Activated CD4-positive, alpha-beta memory T cell treated with anti-CD3 and anti-CD28 coated beads for 36 hours (primary cell): ENCODE measurements at places on chromosomes 3 and 15. TPM values are rescaled to one million over a fixed set of nuclear protein-coding genes. Genes with fewer than 3 reads are reported as not detected.

DNA sequence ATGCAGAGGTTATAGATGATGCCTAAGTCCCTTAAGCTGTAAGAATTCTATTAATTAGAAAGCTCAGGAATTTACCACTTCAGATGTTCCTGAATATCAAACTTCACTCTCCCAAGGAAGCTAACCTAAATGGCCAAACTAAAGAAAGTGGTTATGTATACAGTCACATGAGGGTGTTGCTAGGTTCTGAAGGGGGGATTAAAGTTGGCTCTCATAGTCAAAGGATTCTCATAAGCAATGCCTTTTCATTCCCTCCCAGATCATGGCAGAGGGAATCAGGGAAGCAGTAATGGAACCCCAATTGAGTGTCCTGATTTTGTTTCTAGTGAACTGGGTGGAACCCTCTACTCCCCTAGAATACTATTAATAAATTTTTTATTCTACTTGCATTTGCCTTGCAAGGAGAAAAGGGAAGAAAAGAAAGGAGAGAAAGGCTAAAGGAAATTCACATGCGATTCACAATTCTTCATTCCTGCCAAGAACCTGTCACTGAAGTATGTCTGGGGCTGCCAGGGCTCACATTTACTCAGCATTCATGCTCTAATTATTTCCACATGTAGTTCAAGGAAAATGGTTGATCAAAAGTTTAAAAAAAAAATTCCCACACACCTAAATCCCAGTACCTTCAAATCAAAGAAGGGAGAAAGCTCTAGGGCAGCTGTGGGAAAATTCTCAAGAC is 25.1 kb downstream of the FSTL1 start:
- no peak for DNase-seq

DNA sequence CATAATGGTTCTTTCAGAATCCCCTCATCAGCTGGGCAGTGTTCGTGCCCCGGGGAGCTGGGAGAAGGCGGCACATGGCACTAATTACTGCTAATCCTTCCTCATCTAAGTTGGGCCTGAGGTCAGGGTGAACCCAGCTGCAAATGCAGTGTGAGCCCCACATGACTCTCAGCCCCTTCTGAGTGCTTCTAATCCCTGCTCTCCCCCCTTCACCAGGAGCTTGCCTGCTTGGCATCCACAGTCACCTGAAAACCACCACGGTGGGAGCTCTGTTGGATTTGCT is 455 bp upstream of the TRPM1 start:
- DNase-seq, result no peak

- DNase-seq, result no peak
Measured at GRCh38 chr3:156207802-156208685, 87.7 kb downstream of the KCNAB1 start.

Gene KLHL40
- total RNA-seq, result not detected

- no peak for DNase-seq
Measured at GRCh38 chr3:9208605-9209152, 40.8 kb downstream of the SRGAP3 start.

- no peak for DNase-seq
Measured at GRCh38 chr3:25468866-25469319, 40.8 kb downstream of the RARB start.

Gene C3orf49
- total RNA-seq, result not detected

Gene GP9
- not detected for total RNA-seq

DNA sequence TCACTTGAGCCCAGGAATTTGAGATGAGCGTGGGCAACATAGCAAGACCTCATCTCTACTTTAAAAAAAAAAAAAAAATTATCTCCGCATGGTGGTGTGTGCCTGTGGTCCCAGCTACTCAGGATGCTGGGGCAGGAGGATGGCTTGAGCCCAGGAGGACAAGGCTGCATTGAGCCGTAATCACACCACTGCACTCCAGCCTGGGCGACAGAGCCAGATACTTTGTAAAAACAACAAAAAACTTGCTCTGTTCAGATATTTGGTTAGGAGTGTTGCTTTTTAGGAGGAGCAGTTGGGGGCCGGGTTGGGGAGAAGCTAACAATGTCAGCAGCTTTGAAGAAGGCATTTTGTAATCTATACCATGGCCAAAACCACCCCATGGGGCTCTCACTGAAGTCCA is 4.1 kb downstream of the GCNT3 start:
- no peak for DNase-seq

Gene REC114
- total RNA-seq, result not detected

GRCh38 chr15:55564347-55565145 is 23.6 kb downstream of the PYGO1 start:
- no peak for DNase-seq

Gene PLSCR5
- not detected for total RNA-seq

- DNase-seq, result no peak
Measured at GRCh38 chr15:78243491-78243941, 9.2 kb upstream of the ACSBG1 start.

DNA sequence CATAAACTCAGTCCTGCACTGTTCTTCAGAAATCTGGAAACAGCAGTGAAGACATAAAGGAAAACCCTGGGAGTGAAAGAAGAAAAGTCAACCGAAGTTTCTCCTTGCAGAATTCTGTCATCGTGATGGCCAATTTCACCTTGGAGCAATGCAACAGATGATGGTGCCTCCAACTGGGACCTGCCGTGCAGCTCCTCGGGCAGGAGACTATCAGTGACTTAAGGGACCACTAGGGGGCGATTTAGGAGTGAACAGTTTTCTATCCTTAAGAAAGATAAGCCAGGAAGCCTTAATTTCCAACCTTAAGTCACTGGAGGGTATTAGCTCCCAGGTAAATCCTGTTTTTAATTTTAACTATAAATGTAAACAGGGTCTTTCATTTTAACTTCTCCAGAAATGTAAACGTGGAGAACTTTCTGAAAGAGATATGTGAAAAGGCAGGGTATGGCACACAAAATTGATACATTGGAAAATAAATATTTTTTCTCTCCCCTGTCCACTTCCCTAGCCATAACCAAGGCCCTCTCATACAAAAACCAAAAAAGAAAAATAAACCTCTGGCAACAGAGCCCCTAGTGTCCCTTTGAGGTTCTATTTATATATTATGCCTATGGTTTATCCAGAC is 116.3 kb downstream of the PDZRN3 start:
- DNase-seq, result peak; percentile 20

DNA sequence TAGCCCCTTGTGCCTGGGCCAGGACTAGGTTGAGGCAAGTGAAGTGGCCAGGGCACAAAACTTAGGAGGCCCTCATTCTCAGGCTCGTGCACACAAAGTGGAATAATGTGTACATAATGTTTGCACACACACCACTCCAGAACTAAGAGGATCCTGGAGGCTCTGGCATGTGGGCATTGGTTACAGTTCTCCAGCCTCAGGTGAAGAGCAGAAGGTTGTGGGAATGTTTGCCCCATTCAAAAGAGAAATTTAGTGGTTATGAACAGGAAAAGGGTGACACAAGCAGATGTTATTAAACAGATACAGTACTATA is 31.3 kb downstream of the ASB7 start:
- no peak for DNase-seq

Gene C3orf22
- total RNA-seq, result not detected

GRCh38 chr15:80114114-80114513 is 38.7 kb upstream of the FAH start:
- no peak for DNase-seq

Gene TAGLN3
- 0.78 TPM for total RNA-seq

DNA sequence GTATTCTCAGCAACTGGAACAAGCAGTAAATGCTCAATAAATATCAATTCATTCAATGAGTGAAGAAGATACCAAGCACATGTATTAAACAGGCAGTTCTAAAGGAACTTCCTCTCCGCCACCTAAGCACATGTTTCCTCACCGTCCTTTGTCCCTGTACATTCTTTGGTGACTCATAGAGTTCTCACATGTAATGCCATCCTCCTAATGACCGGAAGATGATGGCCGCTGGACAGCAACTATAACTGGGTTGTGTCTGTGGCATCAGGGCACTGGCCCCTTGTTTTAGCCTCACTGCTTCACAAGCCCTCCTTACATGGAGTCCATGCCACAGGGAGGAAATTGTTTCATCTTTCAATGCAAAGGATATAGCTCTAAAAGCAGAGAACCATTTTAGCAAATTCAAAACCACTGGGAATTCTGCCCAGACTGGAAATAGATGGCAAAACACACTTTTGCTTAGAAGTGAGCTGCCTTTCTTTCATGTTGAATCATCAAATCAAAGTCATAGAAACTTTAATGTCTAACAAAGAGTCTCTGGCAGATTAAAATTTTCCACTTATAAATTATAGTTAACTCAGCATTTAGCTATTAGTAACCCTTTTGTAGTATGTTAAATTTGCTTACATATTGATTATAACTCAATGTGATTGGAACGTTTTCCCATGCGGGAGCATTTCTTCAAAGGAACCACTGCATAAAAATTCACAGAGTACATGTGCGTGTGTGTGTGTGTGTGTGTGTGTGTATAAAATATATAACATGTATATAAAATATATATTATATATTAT is 74.1 kb downstream of the GAP43 start:
- no peak for DNase-seq

- DNase-seq, result no peak
Measured at GRCh38 chr15:69531665-69532027, 79.0 kb downstream of the RPLP1 start.

Gene TIGIT
- 63.8 TPM for total RNA-seq

Gene LTF
- not detected for total RNA-seq

- no peak for DNase-seq
Measured at GRCh38 chr3:4729061-4729973, 236.2 kb downstream of the ITPR1 start.

DNA sequence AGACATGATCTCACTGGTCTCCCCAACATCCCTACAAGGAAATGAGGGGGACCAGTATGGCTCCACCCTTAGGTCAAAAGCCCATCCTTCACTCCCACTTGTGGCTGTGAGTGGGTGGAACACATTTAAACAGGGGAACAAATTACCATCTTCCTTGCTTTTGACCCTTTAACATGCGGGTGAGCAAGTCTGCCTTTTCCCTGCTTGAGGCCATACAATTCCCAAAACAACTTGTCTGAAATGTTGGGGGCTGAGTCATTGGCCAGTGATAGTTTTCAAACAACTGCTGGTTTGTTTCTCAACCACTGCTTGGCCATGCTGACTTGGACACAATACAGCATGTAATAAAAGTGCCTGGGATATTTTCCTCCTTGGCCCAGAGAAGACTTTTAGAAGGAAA is 39.6 kb downstream of the COL8A1 start:
- DNase-seq, result no peak

Gene FMN1
- 0.05 TPM for total RNA-seq
